ENCODE measurements at places on chromosomes 12 and 14.

DNA sequence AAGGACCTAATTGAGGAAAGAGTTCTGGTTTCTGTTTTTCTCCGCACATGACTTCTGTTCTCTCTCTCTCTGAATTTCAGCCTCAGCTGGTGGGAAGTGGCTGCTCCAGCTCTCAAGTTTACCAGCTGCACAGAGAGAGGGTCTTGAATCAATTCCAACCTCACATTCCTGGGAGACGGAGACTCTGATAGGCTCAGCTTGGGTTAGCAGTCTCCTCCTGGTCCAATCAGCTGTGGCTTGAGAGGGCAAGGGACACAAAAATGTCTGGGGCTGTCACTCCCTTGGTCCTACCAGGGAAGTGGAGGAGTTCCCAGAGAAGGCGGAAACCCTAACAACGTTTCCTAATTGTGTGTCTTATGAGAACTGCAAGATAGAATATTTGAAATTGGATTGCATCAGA is 7.0 kb downstream of the CCDC63 start:
- no peak for DNase-seq

DNA sequence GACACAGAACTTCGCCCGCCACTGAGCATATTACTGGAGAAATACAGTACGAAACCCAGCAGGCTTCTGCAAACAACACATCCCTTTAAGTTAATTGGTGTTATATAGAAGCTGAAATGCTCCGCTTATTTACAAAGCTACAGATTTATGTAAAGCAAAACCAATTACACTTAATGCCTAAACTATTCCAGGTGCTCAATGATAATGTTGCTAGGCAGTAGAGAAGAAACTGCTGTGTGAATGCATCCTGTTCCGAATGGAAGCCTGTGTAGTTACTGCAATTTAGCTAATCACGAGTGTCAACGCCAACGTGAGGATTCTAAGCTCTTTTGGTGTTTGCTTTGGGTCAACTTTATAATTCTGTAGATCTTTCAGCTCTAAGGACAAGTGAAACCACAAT is 89.8 kb downstream of the SLC15A5 start:
- no peak for DNase-seq

DNA sequence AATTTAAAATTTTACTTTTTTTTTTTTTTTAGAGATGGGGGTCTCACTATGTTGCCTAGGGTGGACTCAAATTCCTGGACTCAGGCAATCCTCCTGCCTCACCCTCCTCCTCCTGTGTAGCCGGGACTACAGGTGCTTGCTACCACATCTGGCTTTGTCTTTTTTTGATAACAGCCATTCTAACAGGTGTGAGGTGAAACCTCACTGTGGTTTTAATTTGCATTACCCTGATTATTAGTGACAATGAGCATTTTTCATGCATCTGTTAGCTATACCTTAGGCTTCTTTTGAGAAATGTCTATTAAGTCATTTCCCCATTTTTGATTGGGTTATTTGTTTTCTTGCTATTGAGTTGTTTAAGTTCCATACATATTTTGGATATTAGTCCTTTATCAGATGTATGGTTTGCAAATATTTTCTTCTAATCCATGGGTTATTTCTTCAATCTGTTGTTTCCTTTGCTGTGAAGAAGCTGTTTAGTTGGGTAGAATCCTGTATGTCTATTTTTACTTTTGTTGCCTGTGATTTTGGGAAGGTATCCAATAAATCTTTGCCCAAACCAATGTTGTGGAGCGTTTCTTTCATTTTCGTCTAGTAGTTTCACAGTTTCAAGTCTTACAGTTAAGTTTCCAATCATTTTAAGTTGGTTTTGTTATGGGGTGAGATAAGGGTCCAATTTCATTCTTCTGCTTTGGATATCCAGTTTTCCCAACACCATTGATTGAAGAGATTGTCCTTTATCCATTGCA is 86.1 kb downstream of the MYF5 start:
- no peak for DNase-seq

DNA sequence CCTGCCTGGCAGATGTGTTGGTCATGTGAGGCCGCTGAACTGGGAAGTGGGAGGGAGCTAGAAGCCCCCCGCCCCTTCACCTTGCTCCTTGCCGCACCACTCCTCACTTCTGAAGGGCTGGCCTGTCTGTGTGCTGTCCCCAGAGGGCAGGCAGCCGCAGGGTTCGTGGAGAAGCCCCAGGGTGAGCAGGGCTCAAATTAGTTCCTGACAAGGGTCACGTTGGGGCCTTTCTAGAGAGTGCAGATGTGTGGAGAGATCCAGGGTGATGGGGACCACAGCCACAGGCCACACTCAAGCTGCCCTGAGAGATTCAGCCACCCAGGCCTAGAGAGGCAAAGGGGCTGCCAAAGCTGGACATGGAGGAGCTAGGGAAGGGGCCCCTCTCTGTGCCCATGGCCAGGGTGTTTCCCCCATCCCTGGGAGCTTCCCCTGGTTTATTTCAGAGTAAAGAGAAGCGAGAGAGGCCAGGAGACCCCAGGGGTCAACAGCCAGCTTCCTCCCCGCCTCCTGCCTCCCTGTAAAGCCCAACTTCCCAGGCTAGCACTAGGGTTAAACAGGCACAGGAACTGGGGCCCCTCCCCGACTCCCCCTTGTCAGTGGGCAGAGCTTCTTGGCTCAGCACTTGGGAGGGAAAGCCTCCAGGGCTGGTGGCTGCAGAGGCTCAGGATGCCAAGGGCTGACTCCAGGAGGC is 16.2 kb downstream of the SLC25A29 start:
- no peak for DNase-seq

- no peak for DNase-seq
Measured at GRCh38 chr14:59463787-59464485, 1.2 kb downstream of the GPR135 start.

GRCh38 chr12:108686780-108687179 is 44.5 kb downstream of the CORO1C start:
- DNase-seq = no peak

DNA sequence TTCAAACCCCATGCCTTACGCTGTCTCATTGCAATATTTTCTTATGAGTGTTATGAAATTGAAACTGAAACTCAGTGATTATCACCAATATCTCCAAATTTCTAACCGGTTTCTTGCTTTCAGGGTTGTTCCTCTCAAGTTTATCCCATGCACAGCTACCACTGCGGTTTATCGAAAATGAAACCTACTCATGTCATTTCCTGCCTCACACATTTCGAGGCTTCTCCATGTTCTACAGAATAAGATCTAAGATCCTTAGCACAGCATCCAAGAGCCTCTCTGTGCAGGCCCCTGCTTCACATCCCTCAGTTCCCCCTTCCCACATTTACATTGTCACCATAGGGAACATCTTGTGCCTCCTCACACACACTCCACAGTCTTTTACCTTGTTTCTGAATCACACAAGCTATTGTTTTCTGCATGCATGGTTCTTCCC is 45.5 kb upstream of the FAR2 start:
- DNase-seq = no peak

- DNase-seq = no peak
Measured at GRCh38 chr12:81207173-81207572, 129.3 kb downstream of the ACSS3 start.

DNA sequence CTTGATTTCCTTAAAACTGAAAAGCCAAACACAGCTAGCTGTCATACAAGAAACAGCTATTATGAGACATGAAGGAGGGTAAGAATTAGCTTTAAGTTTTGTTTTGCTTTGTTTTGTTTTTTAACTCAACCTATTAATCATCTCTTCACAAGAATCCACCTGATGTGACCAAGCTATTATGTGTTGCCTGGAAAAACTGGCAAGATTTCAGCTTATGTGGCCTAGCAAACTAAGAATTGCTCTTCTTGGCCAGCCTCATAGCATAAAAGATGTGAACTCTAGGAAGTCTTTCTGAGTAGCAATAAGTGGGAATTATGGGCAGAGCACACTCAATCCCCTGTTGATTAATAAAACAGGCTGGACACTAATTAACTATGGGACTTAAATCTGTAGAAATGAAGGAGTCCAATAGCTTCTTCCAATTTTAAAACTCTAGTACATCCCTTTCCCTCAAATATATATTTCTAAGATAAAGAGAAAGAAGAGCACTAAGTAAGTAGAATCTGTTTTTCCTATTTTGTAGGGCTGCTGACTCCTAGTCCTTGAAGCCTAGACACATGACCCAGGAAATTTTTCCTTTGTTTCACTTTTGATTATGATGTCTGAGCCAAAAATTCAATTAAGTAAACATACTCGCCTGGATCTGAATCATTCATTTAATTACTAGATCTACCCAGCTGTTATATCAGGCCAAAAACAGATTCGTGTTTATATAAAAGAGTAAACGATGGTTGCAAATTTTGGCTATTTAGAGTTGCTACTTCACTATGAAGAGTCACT is 75.7 kb downstream of the GTF2A1 start:
- no peak for DNase-seq

- no peak for DNase-seq
Measured at GRCh38 chr14:73727166-73727565, 13.0 kb upstream of the PNMA1 start.

- no peak for DNase-seq
Measured at GRCh38 chr14:45251912-45252311, 1.1 kb downstream of the MIS18BP1 start.

DNA sequence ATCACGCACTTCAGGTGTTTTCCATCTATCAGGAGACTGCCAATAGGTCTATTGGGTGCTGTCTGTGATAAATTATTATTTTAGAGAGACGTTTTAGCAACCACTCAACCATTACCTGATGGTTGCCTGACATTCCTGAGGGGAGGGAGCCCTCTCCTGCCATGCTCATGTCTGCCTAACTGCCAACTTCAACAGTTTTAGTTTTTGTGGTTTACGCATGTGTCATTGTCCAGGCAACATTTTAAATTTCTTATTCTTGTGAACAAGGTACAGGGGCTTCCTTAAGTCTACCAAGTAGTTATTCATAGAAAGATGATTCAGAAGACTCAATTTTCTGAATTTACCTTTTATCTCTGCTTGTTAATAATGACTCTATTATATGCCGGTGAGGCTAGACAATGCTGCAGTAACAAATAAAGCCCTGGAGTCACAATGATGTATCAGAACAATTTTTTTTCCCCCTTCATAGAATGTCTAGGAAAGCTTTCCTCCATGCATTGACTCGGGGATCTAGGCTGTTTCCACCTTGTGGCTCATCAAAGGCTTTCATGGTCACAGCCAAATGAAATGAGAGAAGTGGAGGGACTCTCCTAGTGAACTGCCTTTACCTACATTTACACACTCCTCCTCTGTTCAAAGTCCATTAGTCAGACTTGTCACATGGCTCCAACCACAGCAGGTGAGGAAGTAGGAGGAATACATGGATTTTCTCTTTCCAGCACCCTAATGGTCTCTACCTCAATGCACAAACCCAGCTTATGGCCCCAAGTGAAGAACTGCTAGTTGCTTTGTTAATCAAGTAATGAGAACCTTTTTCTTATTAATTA is 225.8 kb downstream of the CRADD start:
- DNase-seq = no peak

GRCh38 chr14:105418269-105419194 is 1.1 kb upstream of the MTA1 start:
- no peak for DNase-seq

DNA sequence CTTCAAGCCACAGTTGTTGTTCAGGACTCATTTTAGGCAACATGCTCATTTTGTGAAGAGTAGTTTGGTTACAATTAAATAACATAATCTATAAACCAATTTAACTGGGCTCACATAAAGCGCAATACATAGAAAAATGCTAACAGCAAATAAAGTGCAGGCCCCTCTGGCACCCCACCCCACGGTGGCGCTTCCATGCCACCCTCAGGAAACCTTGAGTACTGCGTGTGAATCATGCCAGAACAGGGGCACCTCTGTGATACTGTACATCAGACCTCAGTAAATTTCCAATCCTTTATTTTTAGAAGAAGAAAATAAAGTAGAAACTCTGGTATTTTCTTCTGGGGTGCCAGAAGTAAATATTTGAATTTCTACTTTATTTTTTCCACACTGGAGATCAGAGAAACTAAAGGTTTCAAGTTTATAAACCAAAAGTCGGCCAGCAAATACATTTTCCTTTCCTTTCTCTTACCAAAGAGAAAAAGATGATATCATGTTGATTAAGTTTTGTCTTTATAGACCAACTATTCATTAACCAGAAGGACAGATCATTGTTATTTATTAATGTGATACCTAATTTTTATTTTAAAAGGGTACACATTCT is 316.8 kb downstream of the PAWR start:
- DNase-seq = no peak

- no peak for DNase-seq
Measured at GRCh38 chr12:102326982-102327381, 129.3 kb upstream of the PMCH start.

DNA sequence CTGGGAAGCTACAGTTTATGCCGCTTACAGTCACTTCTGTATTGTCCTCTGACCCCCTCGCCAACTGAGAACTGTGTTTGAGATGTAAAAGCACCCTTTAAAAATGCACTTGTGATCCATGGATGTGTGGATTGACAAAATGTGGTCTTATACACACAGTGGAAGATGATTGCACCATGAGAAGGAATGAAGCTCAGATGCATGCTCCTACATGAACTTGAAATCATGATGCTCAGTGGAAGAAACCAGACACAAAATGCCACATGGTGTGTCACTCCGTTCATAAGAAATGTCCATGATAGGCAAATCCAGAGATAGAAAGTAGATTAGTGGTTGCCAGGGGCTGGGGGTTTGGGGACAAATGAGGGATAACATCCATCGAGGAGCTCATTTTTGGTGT is 58.0 kb downstream of the PITPNM2 start:
- DNase-seq = no peak

DNA sequence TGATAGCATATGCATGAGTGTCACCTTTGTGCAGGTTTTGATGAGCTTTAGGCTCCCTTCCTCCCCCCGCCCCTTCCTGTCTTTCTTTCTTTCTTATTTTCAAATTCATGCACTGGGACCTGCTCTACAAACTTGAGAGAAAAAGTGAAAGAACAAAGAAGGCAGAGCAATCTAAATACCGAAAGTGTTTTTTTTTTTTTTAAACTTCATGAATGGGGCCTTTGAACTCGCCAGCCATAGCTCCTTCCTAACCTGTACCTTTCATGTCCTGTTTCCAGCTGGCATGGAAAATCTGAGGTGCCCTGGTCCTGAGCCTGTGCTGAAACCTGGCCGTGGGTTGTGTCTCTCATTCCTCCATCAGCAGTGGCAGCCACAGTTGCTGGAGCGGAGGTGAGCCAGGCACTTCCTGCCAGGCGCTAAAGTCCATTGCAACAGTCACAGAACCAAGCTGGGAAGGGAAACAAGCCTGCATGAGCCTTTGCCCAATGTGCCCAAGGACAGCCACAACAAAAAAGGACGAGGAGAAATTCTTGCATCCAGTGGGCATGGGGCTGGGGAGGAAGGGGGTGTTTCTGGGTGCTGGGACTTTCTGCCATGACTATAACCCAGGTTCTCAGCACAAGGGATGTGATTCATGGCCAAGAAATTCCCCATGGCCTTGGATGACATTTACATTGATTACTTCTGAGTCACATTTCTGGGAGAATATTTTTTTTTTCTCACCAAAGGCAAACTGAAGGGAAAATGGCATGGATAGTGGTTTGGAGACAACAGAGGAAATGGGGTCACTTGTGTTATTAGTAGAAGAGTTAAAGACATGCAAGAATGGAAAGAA is 102.7 kb downstream of the TMEM30B start:
- DNase-seq = peak; percentile 26

DNA sequence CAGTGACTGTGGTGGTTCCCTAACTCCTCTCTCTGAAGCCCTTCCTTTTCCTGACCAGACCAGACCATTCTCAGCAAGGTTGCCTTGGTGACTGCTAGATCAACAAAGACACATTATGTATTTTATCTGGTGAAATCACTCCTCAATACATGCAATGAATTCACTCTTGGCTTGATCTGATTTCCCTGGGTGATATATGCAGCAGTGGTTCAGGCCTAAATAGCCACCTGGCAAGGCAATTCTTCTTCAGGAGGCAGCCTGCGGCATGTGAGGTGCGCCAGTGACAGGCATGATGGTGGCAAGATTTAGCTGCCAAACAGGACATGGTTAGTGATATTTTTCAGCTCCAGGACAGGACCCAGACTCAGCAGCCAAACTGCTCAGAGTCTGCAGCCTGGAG is 350.3 kb upstream of the CCDC196 start:
- DNase-seq = no peak

Data from stimulated activated CD4-positive, alpha-beta T cell treated with anti-CD3 and anti-CD28 coated beads, TNF-alpha, amount 100 ng/mL, for 4 hours (primary cell).